ENCODE measurements at places on chromosomes 7 and 10.

DNA sequence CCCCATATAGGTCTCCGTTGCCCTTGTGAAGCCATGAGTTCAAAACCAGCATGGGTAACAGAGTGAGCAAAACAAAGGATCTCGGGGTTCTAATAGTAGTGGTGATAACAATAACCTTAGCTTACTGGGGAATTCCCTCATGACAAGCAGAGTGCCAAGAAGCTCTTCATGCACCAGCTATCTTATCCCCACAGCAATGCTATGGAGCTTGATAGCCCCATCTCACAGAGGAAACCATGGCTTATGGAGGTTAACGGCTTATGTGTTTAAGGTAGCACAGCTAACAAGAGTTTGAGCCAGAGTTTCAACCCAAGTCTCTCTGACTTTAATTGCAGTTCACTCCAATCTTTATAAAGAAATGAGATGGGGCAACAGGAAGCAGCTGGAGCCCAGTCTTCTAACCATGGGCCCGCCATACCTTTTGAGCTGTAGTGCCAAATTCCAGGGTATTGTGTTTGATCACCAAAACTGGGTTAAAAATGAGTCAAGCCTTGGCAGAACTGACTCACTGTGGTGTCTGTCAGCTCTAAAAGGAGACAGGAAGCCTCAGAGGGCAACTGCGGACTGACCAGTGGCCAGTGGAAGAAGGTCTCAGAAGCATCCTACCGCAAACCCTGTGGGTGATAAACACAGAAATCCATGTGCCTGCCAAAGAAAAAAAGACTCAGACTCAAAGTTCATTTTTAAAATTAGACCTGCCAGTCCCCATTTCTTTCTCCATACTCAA, 16.5 kb upstream of the PLAU start:
- no peak for DNase-seq

GRCh38 chr10:118817328-118818068, 62.7 kb upstream of the CACUL1 start:
- DNase-seq, result no peak

DNA sequence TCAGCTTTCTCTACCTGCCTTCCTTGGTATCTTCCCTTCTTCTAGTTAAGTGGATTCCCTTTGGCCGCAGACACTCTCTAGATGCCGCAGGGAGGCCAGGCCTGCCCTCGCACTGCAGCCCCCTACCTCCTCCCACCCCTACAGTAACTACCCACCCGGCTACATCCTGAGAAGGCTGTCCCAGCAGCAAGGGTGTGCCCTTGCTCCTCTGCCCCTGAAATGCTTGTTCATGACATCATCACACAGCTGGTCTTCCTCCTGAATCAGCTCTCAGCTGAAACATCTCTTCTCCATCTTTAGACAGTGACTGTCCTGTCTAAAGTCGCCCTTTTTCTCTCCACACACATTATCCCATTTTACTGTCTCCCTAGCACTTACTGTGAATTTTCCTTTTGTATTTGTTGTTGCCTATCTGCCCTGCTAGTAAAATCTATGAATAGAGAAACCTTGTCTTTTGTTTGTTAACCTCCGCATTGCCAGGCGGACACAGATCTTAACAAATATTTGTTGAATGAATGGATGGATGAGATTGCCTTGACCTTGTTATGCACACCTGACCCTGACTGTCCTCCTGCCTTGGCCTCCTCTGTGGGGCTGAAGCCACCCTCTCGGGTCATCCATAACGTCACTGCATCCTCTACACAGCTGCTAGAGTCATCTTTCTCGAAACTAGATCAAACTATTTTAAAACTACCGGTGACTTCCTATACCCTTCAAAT, 108.9 kb upstream of the GATA3 start:
- no peak for DNase-seq

DNA sequence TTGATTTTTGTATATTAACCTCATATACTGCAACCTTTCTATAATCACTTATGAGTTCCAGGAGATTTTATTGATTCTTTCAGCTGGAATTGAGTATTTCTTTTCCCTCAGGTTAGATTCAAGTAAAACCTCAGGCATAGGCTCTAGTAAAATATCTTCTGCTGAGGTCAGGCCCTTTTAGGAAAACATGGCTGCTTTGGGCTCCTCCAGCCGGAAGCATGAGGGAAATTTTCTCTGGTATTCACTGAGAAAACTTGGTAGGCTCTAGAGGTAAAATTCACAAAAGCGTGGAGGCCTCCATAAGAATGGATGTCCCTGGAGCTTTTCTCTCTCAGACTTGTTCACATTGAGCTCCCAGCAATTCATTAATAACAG, 56.7 kb downstream of the AKR1E2 start:
- DNase-seq, result no peak

DNA sequence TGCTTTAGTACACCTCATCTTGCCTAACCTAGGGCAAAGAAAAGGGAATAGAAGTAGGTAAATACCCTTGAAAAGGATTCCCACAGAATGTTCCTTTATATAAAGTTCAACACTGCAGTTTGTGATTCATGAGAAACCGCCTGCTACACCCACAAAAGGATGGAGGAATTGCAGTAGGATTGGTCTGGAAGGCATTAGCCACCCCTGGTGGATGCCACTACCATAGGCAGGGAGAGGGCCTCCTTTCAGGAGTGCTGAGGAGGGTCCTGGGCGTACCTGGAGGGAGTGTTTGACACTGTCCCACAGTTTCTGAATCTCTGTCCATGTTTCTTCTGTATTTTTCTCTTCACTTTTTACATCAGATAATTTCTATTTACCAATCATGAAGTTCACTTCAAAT, 221.8 kb upstream of the TMEM72 start:
- DNase-seq, result no peak

- no peak for DNase-seq
Measured at GRCh38 chr7:4020086-4020485, 662.0 kb upstream of the FOXK1 start.

GRCh38 chr10:129307141-129307540, 159.9 kb upstream of the MGMT start:
- DNase-seq, result no peak

DNA sequence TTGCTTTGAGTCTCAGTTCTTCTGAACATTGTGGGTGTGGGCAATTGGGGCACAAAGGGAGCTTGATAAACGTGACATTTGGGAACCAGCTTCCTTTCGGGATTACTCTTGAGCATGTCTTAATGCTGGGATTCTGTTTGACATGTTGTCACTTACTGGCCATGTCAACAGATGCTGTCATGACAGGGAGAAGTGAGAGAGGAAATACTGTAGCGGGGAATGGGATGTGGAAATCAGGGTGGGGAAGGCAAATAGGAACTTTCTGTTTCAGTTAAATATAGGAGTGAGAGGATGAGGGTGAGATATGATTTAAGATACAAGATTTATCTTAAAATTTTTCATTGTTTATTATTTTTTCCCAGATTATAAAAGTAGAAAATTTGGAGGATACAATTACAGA, 83.9 kb downstream of the SEC23IP start:
- DNase-seq, result no peak

- no peak for DNase-seq
Measured at GRCh38 chr7:111026343-111026742, 64.6 kb upstream of the LRRN3 start.

DNA sequence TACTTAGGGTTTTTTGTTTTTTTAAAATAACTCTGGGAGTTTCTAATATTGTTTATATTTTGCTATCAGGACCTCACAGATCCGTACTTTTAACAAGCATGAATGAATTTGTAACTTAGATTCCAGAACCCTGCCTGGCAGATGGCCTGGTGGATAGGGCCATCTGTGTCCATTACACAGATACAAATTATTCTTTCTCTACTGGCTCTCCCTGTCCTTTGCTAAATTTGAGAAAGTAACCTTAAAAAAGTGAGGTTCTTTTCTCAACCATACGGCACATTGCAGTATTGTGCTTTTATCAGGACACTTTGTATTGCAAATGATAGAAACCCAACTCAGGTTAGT, 26.6 kb downstream of the LCOR start:
- DNase-seq, result no peak
